ENCODE measurements at places on chromosomes 2 and 18.

DNA sequence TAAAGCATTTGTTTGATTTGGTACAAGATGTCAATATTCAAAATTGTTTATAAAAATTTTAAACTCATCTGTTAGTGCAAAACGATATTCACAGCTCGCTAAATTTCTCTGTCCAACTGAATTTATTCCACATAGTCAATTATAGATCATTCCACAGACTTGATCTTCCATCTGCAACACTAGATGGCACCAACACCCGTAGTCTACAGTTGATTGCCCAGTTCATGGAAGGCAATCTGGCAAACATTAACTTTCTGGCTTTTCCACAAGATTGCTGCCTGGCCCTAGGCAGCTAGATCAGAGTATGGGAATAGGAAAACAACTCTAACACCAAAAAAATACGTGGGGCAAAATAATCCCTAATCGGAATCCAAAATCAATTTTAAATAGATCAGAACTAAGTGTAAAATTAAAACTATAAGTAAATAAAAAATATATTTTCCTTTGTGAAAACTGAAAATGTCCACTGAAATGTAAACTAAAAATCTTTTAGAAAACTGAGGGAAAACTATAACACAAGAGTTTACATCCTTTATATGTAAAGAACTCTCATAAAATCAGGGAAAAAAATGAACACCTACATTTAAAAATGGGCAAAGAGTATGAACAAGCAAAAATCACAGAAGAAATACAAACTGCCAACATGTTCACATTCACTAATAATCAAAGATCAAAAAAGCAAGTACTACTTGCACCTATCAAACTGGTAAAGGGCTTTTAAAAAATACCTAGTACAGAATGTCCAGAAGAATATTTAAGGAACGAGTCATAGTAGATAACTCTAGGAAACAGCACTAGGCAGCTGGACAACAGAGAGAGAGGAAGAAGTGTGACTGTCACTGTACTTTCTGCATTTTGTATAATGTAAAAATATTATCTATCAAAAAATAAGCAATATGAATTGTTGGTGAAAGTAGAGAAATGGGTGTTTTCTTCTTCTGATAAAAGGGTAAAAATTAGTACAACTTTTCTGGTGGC is 35.0 kb downstream of the RTN4 start:
- peak; percentile 66 for DNase-seq

DNA sequence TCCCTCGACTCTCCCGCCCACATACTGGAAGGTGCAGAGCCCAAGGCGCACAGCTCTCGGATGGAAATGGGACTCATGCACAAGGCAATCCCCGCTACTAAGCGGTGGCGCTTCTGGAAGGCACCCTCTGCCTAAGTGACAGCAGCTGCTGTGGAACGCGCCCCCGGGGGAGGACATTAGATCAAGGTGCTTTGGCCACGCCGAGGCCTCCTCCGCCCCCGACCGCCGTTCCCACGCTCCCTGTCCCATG is 202 bp downstream of the MCEE start:
- no peak for DNase-seq

- no peak for DNase-seq
Measured at GRCh38 chr2:174522553-174522952, 35.7 kb upstream of the GPR155 start.

GRCh38 chr2:25018681-25019080 is 23.2 kb upstream of the EFR3B start:
- peak; percentile 58 for DNase-seq

- no peak for DNase-seq
Measured at GRCh38 chr18:4870177-4870773, 326.8 kb downstream of the AKAIN1 start.

GRCh38 chr2:19072161-19072560 is 286.3 kb downstream of the OSR1 start:
- no peak for DNase-seq

- no peak for DNase-seq
Measured at GRCh38 chr18:38619129-38619528, 1053.5 kb upstream of the CELF4 start.

GRCh38 chr2:37020212-37020886 is 54.0 kb upstream of the STRN start:
- DNase-seq = no peak

DNA sequence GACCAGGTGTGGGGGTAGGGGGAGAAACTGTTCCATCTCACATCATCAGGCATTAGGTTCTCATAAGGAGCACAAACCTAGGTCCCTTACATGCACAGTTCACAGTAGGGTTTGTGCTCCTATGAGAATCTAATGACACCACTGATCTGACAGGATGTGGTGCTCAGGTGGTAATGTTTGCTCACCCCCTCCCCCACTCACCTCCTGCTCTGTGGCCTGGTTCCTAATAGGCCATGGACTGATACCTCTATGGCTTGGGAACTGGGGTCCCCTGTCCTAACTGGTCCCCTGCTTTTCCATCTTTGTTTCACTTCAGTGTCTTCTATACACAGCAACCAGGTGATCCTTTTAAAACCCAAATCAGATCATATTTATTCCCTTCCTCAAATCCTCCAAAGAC is 267.8 kb downstream of the TNS1 start:
- DNase-seq = no peak

- no peak for DNase-seq
Measured at GRCh38 chr2:1826226-1826905, 82.1 kb upstream of the PXDN start.

GRCh38 chr2:210224941-210225672 is at the start of gene ACADL:
Gene ACADL, minus strand, starts transcription at chr2:210225447. Its CDS starts 184 bp downstream, at chr2:210225263.
- no peak for DNase-seq

GRCh38 chr2:151410485-151410834 is 758 bp downstream of the RIF1 start:
- DNase-seq = peak; percentile 67

DNA sequence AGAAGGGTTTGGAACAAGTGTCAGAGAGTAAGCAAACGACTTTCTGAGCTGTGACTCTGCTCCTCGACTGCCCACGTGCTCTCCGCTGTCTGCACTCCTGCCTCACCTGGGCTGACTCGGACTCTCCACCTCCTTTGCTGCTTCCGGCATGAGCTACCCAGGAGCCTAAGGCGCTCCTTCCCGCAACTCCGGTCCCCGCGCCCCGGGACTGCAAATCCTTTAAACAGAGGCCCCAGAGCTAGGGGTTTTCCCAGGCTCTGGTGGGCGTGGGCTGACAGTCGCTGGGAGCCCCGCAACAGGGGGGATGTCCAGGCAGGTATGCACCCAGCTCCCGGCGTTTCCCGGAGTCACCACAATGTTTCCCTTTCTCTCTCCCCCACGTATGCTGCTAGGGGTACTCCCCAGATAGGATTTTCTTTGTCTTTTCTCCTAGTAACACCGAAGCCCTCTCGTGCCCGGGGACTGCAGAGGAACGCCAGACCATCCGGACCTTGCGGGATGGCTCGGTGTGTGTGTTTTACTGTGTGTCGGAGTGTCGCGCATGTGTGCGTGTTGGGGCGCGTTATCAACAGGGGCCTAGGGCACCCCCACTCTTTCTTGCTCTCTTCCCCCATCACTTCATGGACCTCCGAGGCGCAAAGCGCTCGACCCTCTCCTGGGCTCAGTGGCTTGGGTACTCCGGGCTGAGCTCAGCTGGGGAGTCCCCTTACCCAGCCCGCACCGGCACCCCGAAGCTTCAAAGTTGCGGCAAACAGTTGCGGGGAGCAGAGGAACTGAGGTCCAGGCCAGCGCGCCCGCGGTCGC is 691 bp upstream of the THSD7B start:
- no peak for DNase-seq

DNA sequence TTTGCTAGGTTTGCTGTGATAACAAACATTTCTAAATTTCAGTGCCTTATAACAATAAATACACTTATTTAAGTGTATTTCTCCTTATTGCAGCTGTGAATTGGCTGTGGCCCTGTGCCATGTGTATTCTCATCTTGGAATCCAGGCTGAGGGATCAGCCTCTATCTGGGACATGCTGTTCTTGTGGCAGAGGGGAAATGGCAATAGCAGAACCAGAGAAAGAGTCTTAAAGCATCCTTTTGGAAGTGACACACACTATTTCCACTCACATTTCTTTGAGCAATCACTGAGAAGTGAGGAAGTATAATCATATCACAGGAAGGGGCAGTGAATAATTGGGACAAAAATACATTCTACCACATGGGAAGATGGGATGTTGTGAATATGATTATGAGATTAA is 66.2 kb upstream of the PROKR1 start:
- no peak for DNase-seq

GRCh38 chr2:217412277-217412676 is 552.4 kb upstream of the TNP1 start:
- DNase-seq = no peak

GRCh38 chr18:6039055-6039454 is 143.7 kb upstream of the TMEM200C start:
- no peak for DNase-seq

GRCh38 chr2:234406085-234406484 is 90.8 kb downstream of the ARL4C start:
- no peak for DNase-seq

DNA sequence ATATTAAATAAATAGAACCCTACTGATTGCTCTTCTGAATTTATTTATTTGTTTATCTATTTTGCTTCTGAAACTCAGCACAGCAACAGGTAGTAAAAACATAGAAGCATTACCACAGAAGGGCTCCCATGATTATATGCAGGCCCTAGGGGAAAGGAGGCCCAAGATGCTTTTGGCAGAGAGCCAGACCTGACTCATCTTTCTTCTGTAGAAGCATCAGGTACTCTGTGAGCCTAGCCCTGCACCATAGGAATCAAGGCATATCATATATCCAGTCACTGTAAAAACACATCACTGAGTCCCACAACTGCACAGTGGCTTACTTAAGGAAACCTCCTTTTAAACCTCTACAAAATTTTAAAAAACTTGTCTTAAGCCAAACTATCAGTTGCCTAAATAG is 1.8 kb downstream of the SCN9A start:
- DNase-seq = peak; percentile 21

GRCh38 chr2:221572821-221573429 is 821 bp upstream of the EPHA4 start:
- DNase-seq = peak; percentile 65

DNA sequence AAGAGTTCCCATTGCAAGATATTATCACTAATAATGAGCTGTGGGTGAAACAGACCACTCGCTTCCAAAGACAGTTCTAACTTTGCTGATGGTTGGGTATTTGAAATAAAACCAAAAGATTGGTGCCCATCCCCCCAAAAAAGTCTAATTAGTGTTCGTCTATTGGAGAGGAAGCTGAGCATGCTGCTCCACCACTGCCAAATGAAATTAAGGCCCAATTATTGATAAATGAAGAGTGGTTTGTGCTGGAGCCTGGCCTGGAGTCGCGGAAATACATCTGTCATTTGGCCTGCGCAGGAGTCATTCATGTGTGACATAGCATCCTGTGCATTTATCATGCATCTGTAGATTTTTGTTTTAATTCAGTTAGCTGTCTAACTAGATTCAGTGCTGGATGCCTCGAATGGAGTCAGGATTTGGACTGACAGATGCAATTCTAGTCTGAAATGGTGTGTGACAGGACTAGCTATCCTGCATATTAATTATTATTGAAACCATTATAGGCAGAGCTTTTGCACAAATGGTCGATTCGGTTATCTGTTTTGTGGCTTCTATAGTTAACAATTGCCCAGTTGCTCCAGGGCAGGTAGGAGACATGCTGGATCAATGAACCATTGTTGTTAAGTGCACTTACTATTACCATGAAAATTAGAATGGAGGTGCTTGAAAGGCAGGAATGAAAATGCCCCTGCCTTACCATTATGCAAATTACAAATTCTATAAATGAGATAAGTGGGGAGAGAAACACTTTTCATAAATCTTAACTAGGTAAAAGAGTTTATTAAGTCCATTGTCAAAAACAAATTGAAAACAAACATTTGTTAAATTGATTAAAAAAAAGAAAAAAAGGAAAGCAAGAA is 450.4 kb upstream of the TCF4 start:
- peak; percentile 76 for DNase-seq

GRCh38 chr18:47756364-47757016 is 174.0 kb downstream of the SMAD2 start:
- peak; percentile 28 for DNase-seq

DNA sequence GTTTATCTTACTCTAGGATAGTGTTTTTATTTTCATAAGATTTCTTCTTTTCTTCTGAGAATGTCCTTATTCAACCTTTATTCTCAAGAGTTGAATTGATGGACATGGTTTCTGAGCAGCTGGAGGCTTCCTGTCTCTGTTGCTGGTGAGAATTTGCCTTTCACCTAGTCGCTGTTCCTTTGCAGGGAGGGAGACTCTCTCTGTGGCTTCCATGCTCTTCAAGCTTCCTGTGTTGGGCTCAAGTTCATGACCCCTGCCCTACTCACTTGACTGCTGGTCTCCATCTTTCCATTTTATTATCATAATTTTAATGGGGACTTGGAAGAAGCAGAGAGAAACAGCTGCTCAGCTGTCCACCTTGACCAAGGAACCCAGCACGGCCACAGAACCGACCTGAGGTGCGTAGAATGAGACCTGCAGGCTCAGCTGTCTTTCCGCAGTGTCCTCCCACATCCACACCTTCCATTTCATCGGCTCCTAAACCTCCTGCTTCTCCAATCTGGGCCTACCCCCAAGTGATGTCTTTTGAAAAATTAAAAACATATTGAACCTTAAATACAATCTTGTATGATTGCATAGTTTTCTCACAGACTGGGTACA is 24.2 kb downstream of the TMEM18 start:
- DNase-seq = no peak

DNA sequence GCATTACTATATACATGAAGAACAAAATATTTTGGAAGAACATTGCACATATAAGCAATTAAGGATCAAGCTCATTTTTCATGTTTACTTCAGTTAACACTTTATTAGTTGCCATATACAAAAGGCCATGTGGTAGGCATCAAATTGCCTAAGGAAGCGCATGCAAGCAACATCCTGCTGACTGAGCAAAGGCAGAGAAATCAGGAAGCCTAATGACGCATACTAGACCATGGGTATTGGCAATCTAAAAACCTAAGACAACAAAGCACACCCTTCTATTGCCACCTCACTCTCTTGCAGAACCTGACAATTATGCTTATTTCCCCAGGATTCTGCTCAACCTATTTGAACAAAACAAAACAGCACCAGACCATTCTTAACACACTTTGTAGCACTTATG is 171.9 kb downstream of the STK39 start:
- no peak for DNase-seq

- DNase-seq = no peak
Measured at GRCh38 chr2:352696-353095, 64.8 kb upstream of the ALKAL2 start.

GRCh38 chr2:56806924-56807323 is 623.1 kb downstream of the CCDC85A start:
- no peak for DNase-seq

All from HAP-1 (cell line).